Left kidney (tissue), 8 donors: ENCODE measurements at places on chromosomes 7 and 10. TPM values are rescaled to one million over a fixed set of nuclear protein-coding genes. Genes with fewer than 3 reads are reported as not detected.

GRCh38 chr7:27944643-27945042 lies 204.7 kb downstream of the TAX1BP1 start:
- no peak for DNase-seq

- no peak for DNase-seq
These were observed 104.7 kb downstream of the LHPP start for GRCh38 chr10:124566222-124566888.

DNA sequence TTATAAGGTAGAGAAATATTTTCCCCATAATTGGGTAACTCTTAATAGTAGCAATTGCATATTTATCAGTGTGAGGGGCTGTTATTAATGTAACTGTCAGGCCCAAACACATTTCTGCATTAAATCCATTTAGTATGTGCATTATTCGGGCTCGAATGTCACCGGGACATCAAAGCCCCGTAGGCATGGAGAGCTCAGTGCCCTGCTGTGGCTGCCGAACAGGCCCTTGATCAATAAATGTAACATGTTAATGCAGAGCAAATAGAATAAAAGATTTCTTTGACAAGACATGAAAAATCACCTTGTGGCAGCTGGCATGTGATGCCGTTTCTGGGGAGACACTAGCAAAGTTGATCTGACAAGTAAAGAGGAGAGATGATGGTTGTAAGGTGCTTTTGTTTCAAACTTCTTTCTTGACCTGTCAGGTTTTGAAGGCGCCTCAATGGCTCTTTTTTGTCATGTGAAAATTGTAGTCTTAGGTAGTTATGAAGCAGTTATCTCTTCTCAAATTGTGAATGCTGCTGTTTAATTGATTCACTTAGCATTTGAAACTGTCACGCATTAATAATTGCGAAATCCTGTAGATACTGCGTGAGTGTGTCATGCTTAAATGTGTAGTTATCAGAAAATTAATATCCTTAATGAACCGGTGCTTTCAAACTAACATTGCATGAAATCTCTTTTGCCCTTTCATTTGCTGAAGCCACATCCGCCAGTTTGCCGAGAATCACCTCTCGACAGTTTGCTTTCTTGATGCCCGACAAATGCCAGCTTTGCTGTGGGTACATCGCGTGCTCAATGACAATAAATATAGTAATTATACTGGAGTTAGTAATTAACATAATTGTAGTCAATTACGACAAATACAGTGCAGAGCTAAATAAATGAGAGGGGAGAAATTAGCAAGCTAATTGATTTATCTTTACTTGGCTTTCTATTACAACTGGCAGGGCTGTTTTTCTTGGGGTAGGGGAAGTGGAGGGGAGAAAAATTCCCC lies 19.5 kb downstream of the LRMDA start:
- DNase-seq, result no peak

GRCh38 chr7:70035519-70035918 lies 437.2 kb downstream of the AUTS2 start:
- DNase-seq, result no peak

PNLIPRP3 gene
- not detected for polyA plus RNA-seq

ZNF485 gene
- polyA plus RNA-seq, result 5.5 TPM

KCND2 gene
- polyA plus RNA-seq, result 2.9 TPM

NUTM2B gene
- polyA plus RNA-seq, result 2.0 TPM

GRCh38 chr7:79050603-79051002 lies 402.9 kb downstream of the MAGI2 start:
- no peak for DNase-seq

DNA sequence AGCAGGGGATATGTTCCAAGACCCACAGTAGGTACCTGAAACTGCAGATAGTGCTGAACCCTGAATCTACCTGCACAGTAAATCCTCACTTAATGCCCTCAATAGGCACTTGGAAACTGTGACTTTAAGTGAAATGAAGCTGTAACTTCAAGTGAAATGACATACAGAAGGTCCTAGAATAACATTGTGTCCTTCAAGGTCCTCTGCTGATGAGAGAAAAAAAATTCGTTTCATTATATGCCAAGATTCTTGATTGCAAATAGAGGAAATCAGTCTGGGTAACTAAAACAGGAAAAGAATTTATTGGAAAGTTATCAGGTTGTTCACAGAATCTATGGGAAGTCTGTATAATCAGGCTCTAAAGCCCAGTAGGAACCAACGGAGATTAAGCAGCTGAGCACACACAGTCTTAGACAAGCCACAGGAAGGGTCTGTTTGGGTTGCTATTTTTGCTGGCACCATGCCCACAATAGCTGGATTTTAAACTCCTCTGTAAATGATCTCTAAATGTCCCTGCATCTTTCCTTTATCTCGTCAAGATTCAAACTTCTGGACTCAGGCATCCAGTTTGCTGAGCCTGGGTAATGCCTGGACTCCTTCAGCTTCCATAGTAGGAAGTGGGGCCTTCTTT lies 57.5 kb downstream of the EXOC4 start:
- DNase-seq, result peak; percentile 32

GRCh38 chr10:44199267-44199666 lies 185.6 kb downstream of the CXCL12 start:
- no peak for DNase-seq

GRCh38 chr10:94963901-94964300 lies 25.4 kb downstream of the CYP2C9 start:
- DNase-seq, result peak; percentile 45

DNA sequence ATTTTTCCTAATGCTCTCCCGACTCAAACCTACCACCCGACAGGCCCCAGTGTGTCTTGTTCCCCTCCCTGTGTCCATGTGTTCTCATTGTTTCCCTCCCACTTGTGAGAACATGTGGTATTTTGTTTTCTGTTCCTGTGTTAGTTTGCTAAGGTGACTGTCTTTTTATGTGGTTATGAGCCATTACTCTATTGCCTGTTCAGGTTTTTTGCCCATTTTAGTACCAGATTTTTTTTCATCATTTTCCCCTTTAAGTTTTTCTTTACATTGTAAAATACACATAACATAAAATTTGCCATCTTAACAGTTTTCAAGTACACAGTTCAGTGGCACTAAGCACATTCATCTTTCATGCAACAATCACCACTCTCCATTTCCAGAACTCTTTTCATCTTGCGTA lies 133.5 kb downstream of the GPR158 start:
- DNase-seq, result no peak

- DNase-seq, result no peak
These were observed 47.2 kb downstream of the DNAJC12 start for GRCh38 chr10:67790534-67791408.

GRCh38 chr7:133044722-133045473 lies 37.0 kb downstream of the CHCHD3 start:
- DNase-seq, result no peak

UPK3BL2 gene
- 18.5 TPM for polyA plus RNA-seq

DNA sequence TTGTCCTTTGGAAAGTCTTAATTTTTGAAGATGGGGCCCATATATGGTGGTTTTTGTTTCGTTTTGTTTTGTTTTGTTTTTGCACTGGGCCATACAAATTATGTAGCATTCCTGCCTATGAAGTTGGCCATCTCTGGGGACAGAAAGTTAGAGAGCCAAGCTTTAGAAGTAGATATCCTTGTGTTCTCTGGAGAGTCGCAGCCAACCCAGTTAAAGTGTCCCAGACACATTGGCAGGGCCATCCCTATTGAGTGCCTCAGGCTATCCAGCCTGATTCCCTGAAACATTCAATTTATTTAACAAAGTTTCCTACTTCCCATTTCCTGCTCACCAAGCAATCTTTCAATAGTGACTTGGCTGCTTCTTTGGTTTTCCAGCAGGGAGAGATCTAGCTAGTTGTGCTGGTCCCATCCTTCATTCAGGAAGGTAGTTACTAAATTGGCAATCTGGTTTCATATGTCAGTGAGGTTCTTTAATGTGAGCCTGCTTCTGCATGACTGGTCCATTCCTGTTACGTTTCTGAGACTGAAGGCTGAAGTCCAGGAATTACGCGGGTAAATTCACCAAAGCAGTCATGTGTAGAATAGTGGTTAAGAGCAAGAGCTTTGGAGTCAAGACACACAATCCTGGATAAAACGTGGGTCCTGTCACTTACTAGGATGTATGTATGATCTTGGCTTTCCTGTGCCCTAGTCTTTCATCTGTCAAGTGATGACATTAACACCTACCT lies 49.3 kb upstream of the HBP1 start:
- no peak for DNase-seq

DNA sequence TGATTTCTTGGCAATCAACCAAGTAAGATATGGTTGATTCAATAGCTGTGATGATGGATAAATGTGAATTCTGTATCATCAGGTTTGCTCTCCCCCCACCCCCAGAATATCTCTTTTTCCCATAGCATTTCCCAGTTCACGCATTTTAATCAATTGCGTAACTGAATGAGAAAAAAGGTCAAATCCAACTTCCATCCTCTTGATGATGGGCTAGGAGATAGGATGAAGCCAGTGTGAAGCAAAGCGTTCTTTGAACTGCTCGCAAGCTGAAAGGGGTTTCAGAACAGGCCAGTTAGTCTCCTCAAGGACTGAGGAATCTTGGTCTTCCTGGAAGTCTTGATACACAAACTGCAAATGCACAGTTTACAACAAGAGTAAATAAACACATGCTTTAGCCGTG lies 94.5 kb upstream of the ARMC3 start:
- no peak for DNase-seq

DNA sequence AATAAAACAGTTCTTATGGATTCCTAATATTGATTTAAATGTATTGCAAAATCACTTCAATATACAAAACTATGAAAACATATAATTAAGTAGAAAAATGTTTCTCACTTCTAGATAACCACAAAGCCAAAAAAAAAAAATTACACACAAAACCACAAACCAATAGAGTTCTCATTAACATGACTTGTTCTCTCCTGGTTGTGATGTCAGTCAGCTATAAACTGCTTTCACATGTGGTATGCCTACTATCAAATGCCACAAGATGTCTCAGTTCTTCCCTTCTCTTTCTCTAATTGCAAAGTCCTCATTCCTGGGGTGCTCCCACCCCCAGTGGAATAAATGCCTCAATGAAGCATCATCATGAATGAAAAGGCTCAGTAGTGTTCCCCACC lies 16.6 kb downstream of the GNAI1 start:
- DNase-seq, result no peak

GRCh38 chr10:44322137-44322536 lies 62.8 kb downstream of the CXCL12 start:
- DNase-seq, result no peak

- DNase-seq, result no peak
These were observed 88.5 kb downstream of the NOC3L start for GRCh38 chr10:94274142-94274787.

KIAA1549 gene
- 15.5 TPM for polyA plus RNA-seq

DNA sequence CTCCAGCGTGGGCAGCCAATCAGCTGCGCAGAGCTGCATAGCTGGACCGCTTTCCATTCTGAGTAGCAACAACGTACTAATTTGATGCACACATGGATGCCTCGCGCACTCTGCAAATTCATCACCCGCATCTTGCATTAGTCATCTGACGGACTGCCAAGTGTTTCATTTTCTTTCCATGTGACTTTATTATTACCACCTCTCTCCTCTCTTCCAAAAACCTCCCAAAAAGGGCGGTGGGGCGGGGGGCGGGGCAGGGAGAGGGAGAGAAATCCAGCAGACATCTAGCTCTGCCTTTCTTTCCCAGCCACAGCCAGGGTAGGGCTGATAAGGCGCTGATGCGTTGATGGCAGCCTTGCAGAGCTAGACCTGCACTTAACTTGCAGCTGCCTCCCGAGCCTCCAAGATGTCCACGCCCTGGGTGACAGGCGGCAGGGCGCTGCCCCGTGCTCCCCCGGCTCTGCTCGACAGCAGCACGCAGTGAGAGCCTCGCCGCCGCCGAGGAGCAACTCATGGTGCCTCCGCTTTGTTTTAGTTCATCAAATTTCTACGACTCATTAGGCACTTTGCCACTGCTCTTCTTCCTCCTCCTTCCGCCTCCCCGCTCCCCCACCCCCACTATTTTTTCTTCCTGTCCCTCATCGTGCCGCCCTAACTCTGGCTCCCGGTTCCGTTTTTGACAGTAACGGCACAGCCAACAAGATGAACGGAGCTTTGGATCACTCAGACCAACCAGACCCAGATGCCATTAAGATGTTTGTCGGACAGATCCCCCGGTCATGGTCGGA lies 147.3 kb downstream of the CELF2 start:
- DNase-seq, result no peak

ADGRA1 gene
- 1.7 TPM for polyA plus RNA-seq

DNA sequence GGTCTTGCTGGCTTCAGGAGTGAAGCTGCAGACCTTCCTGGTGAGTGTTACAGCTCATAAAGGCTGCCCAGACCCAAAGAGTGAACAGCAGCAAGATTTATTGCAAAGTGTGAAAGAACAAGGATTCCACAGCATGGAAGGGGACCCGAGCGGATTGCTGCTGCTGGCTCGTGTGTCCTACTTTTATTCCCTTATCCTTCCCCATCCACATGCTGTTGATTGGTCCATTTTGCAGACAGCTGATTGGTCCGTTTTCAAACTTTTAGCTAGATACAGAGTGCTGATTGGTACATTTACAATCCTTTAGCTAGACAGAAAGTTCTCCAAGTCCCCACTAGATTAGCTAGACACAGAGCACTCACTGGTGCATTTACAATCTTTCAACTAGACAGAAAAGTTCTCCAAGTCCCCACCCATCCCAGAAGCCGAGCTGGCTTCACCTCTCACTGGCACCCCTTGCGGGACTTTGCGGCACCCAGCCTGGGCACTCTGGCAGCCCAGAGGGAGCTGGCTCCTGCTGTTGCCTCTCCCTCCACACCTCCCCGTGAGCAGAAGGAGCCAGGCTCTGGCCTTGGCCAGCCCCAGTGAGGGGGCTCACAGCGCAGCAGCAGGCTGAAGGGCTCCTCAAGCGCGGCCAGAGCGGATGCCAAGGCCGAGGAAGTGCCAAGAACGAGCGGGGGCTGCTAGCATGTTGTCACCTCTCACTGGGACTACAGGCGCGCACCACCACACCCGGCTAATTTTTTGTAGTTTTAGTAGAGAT lies 369.6 kb upstream of the POT1 start:
- no peak for DNase-seq

- no peak for DNase-seq
These were observed 171.6 kb upstream of the MKI67 start for GRCh38 chr10:128297709-128298378.

DNA sequence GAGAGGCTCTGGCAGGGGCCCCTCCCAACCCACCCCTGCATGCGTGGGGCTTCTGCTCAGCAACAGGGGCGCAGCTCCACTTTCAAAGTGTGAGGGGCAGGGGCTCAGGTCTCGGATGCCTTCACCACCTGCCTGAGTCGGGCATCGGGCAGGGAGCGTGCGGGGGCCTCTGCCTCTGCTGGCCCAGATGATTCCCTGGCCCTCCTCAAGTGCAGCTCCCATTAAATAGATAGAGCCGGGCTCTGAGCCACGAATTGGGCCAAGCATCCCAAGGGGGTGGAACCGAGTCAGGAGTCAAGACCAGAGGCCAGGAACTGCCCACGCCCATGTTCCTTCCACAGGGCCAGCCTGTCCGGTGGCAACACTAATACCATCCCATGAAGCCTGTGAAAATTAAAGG lies 108.9 kb upstream of the FAM20C start:
- no peak for DNase-seq

MSMB gene
- polyA plus RNA-seq, result not detected

THNSL1 gene
- polyA plus RNA-seq, result 17.4 TPM

DNA sequence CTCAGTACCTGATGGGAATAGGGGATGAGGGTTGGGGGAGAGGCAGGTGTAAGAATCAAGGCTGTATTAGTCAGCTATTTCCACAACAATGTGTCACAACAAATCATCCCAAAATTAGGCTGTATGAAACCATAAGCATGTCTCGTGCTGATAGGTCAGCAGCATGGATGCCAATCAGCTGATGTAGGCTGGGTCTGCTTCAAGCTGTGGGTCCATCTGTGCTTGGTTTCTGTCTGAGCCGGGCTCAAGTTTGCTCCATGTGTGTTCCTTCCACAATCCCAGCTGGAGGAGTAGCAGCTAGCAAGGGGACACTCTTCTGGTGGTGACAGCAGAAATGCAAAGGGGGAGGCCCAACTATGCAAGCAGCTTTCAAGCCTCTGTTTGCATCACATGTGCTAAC lies 97.9 kb upstream of the ZNF746 start:
- DNase-seq, result no peak
